ENCODE measurements at places on chromosomes 4 and X.

GRCh38 chr4:20638825-20639224 lies 61.4 kb upstream of the PACRGL start:
- no peak for DNase-seq

DNA sequence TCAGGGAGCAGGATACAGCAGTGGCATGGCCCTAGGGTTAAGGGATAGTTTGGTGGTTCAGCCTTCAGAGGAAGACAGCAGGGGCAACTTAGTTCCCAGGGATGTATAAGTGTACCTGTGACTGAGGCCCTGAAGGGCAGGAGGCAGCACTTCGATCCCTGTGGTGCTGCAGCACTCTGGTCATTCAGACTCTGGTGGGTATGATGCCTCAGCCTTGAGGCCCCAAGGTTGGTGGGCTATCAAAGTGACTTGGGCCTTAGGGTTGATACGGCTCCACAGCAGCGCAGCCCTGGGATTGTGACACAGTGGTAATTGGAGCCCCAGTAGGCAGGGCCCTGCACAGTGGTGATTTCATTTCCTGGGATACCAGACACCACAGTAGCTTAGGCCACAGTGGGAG lies 1703.1 kb downstream of the PCDH7 start:
- no peak for DNase-seq

DNA sequence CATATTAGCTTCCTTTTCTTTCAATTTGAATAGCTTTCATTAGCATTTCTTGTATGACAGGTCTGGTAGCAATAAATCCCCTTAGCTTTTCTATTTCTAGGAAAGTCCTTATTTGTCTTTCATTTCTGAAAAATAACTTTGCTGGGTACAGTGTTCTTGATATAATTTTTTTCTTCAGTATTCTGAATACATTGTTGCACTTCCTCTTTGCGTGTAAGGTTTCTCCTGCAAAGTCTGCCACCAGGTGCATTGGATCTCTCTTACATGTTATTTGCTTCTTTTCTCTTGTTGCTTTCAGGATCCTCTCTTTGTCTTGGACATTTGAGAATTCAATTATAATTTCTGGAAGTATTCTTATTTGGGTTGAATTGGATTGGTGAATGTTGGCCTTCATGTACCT lies 663.7 kb downstream of the GRXCR1 start:
- no peak for DNase-seq

GRCh38 chrX:17174671-17175070 lies 200.3 kb upstream of the NHS start:
- DNase-seq: peak; percentile 43

GRCh38 chr4:109301651-109302360 lies 652 bp downstream of the COL25A1 start:
- DNase-seq: peak; percentile 63

- no peak for DNase-seq
These were observed 320.6 kb downstream of the ADGRL3 start for GRCh38 chr4:61520681-61521160.

- no peak for DNase-seq
These were observed 36.3 kb downstream of the HTT-AS start for GRCh38 chr4:3037957-3038461.

DNA sequence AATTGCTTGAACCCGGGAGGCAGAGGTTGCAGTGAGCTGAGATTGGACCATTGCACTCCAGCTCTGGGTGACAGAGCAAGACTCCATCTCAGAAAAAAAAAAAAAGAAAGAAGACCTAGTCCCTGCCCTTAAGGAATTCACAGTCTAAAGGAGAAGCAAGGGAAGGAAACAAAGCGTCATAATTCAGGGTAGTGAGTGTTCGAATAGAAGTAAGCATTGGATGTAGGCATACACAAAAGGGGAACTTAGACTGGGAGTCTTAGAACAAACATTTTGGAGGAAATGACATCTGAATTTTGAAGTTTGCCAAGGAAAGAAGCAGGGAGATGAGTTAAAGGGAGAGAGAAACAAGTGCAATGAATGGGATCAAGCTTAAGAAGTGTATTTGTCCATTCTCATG lies 32.4 kb downstream of the PPM1K start:
- DNase-seq: no peak

- no peak for DNase-seq
These were observed 277.3 kb upstream of the TAPT1 start for GRCh38 chr4:16503421-16504100.
